ENCODE measurements at places on chromosomes 12 and 14.

GRCh38 chr14:53872681-53873089, 83.9 kb downstream of the BMP4 start:
- peak; percentile 39 for DNase-seq

GRCh38 chr14:106790189-106791036, 1264.0 kb downstream of the TMEM121 start:
- DNase-seq, result no peak

DNA sequence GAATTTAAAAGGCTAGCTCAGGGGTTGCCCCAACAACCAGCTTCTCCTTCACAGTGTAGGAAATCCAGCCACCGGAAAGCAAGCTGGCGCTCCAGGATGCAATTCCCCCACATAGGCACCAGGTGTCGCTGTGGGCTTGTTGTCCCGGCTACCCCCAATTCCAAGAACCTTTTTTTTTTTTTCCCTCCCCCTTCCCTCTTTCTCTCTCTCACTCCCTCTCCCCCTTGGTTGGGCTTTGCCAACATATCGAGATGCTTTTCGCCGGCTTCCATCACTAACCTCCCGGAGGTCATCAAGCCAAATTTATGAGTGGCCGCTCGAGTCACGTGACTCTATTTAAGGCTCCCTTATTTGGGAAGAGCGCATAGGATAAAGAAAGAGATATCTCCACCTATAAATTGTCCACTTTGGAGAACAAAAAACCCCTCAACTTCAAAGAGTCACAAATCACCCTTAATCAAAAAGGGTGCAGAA, at the start of gene HOXC5:
HOXC5 (plus strand) TSS at position 424 of the 474 bp plus-strand sequence. CDS start 73 bp downstream, outside the sequence.
- DNase-seq, result peak; percentile 81

- DNase-seq, result no peak
Measured at GRCh38 chr12:74424778-74425177, 112.9 kb upstream of the ATXN7L3B start.

DNA sequence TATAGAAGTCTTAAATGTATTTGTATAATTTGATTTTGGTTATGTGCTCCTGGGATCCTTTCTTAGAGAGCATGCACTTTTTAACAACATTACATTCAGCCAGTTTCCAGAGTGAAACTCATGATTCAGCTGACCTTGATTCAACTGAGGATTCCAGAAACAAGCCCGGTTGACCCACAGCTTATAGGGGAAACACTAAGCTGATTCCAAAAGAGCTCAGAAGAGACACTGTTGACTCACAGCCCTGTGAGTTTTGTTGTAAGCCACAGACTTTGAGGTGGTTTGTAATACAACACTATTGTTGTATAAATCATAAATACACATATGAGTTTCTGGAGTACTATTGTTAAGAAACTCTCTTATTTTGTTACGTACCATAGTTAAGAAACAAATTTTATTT, 133.8 kb upstream of the MGAT4C start:
- DNase-seq, result peak; percentile 12

DNA sequence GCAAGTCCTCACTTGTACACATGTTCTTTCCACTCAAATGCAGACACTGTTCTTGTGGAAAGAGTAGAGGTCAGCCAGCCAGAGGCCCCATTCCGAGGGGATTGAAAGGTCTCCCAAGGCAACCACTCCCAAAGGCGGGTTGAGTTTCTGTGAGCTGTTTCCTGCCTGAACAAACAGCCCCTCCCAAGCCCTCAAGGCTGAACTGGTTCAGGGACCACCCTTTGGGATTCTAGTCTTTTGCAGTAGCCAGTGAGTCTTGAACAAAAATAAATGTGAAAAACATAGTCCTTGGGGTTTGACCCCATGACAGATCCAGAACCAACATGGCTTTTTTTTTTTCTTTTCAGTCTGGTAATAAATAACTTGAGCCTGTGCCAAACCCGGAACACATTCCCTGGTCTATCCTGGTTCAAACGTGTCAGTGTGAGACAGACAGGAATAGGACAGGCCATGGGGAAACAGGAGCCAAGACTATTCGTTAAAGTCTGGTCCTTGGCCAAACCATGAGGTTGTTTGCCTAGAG, 17.6 kb upstream of the STK38L start:
- DNase-seq, result peak; percentile 18

- DNase-seq, result no peak
Measured at GRCh38 chr12:117033382-117034221, 65.6 kb downstream of the TESC start.

DNA sequence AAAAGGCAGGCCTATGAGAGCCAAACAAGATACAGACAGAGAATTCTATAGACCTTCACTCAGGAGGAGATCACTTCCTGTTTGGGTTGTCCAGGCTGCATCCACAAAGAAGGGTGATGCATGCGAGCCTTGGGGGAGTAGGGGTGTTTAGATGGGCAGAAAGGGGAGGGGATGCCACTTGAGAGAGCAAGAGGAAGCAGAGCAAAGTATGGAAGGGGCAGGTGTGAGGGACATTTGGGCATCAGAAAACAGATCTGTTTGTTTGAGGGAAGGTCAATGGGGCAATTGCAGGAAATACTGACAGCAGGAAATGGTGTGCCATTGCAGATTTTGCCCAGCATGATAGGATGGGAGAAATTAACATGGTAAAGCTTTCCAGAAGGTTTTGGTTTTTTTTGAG, 146.4 kb upstream of the FOXN3 start:
- DNase-seq, result no peak

GRCh38 chr12:104137001-104137901, 759 bp downstream of the NFYB start:
- peak; percentile 65 for DNase-seq

GRCh38 chr12:101570047-101570446, 24.7 kb upstream of the MYBPC1 start:
- peak; percentile 42 for DNase-seq

GRCh38 chr12:102201436-102202061, 3.9 kb upstream of the PMCH start:
- DNase-seq, result no peak

DNA sequence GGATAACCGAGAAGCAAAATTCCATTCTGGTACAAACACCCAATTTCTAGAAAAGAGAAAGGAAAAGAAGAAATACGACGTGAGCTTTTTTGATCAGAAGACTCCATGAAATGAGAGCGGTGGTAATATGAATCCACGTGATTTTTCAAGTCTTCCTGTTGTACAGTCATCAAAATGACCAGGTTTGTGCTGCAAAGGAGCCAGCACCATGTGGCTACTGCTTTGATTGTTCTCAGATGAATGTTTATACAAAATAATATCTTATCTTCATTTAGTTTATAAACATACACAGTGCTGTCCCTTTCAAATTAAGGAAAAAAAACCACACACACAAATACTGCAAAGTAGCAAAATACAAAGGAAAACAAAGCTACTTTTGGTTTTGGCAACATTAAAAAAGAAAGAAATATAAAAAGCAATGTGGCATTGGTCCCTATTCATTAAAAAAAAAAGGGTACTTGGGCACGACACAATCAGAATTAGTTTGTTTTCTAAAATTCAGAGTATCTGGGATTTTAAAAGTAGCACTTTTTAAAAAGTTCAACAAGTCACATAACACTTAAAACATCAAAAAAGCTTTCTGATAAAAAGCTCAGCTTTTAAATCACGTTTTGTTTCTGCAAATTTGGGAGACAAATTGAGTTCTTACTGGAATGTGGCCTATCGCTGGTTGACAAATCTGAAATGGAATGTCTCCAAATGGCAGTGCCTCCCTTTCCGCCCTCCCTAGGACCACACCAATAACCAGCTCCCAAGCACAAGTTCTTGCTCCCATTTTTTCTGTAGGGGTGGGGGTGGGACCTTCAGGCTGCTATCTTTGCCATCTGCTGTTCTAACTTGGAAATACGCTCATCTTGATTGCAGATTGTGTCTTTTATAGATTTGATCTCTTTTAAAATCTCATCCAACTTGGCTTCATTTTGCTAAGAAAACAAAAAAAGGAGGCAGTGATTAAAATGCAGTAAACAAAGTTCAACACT, 13.2 kb upstream of the SELPLG start:
- peak; percentile 74 for DNase-seq

GRCh38 chr14:29953501-29953900, 25.9 kb upstream of the PRKD1 start:
- DNase-seq, result no peak

DNA sequence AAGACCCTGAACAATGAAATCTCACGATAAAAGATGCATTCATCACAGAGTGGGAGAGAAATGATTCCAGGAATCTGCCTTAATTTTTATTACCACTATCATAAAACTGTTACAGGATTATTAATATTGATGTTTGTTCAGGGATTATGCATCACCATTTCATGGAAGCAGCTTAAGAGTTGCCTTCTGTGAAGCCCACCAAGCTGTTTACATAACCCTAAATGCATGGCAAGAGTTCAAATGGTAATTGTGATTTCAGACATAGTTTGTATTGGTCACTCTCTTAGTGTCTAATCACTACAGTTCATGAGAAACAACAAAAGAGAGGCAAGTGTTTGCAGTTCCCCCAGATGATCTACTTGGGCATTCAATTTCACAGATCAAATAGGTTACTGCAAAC, 527.7 kb downstream of the RPS29 start:
- DNase-seq, result no peak

DNA sequence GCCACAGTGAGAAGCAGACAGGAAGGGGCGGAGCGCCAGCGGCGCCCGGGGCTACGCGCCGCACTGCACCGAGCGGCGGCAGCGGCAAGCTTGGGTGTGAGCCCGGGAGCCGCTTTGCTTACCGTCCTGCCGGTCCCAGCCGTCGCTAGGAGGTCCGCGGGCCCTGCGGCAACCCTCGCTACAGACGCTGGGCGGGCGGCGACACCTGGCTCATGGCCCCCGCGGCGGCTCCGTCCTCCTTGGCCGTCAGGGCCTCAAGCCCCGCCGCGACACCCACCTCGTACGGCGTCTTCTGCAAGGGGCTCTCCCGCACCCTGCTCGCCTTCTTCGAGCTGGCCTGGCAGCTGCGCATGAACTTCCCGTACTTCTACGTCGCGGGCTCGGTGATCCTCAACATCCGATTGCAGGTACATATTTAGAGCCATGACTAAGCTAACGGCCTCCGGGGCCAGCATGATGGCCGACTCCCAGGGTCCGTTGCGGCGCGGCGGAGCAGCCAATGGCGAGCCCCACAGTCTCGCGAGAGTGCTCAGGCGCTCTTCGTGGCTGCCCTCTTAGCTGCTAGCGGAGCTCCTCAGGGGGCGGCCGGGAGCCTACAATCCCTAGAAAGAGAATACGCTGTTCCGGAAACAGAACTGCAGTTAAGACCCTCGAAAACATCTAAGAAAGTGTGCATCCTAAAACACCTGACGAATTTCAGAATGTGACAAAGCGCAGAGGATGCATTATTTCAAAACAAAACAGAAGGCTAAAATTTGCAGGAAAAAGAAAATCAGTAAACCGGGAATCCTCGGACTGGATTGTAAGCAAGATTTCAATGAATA, at the start of gene SMIM10L1:
SMIM10L1 (plus strand) TSS at position 50 of the 824 bp plus-strand sequence; CDS start at position 213, 163 bp downstream.
- DNase-seq, result peak; percentile 95

DNA sequence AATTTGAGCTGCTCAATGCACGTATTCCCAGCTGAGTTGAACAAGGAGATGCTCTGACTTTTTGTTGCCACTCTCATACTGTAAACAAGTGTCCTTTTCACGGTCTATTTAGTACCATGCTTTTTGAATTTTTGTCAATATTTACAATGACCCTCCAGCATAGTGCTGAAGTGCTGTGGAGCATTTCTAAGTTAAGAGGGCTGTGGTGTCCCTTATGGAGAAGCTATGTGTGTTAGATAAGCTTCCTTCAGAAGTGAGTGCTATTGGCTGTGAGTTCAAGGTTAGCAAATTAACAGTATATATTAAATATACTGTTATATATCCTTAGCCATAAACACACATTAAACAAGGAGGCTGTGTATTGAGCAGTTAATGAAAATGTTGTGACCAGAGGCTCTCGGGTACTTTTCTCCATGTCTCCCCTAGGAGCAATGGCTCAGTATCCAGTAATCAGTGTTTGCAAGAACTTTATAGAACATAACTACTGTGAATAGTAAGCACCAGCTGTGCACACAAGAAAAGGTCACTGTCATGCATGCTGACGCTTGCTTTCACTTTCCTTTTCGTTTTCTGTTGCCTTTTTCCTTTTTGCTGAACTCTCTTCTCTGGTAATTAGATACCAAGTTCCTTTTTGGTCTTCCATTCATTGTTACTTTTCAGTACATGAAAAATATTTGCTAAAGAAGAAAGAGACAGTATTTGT, 187.2 kb upstream of the NEDD1 start:
- peak; percentile 65 for DNase-seq

DNA sequence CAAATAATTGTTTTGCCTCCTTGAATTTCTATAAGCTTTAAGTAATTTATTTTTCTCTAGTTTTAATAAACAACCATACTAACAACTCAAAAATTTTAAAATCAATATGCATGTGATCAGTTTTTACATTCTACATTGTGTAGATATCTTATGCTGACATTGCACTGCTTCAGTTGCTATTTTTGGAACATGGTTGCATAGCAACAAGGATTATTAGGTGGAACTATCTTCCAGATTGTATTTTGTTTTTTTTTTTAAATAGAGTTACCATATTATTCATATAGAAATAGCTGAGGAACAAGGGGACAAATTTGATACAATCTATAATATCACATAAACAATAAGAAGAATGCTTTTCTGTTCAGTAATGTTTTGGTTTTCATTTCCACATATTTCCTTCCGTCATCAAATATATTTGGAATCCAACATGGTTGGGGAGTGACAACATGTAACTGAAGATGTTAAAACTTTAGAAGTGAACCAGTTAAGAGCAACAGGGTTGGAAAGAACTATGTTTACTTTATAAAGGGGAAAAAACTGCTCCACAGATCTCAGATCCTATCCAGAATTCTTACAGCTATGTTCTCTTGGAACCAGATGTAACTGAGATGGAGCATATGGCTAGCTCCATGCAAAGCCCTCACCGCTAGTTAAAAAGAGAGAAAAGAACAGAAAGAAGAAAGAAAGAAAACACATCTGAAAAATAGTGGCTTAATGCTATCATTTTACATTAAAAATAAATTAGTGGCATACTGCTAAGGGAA, 235.5 kb downstream of the NELL2 start:
- DNase-seq, result no peak

GRCh38 chr12:57215668-57216013, 953 bp upstream of the NXPH4 start:
- DNase-seq, result no peak

DNA sequence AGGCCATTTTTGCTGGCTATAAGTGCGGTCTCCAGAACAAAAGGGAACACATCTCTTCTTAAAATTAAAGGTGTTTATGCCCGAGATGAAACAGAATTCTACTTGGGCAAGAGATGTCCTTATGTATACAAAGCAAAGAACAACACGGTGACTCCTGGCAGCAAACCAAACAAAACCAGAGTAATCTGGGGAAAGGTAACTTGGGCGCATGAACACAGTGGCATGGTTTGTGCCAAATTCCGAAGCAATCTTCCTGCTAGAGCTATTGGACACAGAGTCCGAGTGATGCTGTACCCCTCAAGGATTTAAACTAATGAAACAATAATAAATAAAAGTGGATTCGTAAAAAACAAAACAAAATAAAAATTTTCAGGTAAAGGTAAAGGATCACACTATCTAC, 33.4 kb downstream of the PKP2 start:
- DNase-seq, result no peak

DNA sequence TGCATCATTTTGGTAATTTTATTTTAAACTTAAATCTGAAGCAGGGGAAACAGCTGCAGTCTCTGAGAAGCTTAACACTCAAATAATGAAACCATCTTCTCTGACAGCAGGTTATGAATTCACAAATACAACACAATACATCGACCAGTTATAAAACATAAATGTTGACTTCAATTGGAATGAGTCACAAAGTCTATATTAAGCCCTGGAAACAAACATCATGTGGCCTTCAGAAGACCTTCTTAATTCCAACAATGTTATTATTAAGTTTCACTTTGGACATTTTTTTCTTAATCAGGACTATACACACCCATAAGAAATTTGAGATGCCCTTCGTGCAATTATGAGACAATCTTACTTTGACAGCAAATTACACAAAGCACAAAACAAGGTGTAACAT, 68.9 kb downstream of the CEP128 start:
- DNase-seq, result peak; percentile 21

Data from fibroblast of villous mesenchyme (primary cell).